ENCODE measurements at places on chromosomes 16 and 17.

DNA sequence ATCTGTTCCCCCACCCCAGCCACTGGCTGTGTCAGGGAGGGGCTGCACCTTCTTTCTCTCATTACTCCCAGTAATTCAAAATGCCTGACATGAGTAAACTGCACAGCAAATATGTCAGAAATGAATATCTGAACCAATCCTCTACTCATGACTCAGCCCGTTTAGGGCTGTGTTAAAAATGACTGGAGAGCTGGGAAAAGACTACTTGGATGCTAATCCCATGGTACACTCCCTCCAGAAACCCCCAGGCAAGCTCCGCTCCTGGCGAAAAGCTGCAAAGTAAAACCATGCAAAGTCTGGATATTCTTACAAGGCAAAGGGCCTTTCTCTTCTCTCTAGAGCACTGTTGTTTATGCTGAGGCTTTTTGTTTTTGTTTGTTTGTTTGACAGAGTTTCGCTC, 448.1 kb upstream of the DYNLRB2 start:
- no peak for DNase-seq

DNA sequence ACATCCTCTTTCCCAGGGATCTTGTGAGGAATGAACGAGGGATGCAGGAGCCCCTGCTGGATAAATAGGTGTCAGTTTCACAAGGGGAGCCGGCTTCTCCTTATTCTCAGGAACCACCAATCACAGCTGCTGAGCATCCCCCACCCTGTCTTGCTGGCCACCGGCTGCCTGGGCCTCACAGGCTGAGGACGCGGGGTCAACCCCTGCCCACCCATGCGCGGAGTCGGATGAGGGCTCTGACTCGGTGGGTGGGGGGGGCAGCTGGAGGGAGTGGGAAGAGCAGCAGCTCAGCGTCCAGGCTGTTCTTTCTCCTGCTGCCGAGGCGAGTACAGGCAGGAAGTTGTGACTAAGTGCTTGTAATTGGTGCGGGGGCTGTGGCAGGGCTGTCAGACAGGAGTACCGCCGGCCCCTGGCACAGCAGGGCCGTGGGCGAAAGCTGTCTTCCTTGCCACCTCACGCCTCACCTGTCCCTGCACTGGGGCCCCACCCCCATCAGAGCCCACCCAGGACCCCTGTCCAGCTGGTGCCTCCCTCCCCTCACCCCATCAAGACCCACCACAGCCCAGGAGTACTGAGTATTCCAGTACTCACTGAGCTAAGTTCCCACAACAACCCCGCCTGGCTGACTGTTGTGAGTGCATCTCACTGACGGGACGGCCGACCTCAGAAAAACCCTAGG, 11.0 kb upstream of the DPEP1 start:
- DNase-seq = peak; percentile 42

DNA sequence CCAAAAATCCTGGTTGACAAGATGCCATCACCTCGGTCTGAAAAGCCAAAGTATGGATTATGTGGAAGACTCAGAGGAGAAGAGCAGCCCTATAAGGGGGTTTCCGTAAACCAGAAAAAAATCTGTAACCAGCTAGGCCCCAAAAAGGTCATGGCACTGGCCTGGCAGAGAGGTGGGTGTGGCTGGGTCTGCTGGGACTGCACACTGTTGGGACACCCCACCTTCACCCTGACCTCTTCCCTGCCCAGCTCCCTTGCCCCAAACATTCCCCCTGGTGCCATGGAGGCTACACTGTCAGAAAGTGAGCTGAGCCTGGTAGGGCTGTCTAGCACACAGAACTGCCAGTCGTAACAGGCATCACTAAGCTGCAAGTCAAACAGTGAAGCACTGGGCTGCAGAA, 6.5 kb downstream of the SLC47A2 start:
- no peak for DNase-seq

DNA sequence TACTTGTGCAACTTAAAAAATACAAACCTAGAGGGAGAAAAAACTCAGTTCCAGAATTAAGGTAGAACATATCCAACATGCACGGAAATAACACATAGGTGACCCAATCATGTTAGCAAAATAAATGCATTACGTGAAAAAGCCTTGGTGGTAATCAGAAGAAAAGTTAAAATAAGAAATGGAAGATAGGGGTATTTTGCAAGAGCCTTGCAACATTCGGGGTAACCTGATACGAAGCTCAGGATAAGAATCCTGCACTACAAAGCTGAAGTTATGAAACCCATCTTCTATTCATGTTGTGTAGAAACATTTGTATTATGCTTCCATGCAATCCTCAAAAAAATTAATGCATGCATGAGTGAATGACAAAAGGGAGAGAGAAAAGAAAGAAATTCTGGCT, 33.1 kb downstream of the CHCT1 start:
- peak; percentile 89 for DNase-seq

- DNase-seq = no peak
These were observed 656.2 kb downstream of the KCNJ2 start for GRCh38 chr17:70825321-70826125.

DNA sequence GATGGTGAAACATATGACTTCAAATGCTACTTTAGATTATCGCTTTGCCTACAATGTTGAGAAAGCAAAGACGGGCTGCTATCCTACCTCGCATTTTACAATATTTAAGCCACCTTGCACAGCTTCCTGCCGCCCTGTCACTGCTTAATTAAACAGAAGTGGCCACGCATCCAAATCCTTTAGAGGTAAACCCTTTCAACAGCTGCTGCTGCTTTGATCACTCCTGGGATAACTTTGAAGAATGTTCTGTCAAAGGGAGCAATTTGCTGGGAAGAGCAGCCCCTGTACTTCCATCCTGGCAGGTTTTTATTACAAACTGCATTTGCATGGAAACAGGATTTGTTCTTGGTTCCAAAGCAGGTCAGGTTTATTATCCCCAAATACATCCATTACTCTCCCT, 24.2 kb upstream of the SSTR2 start:
- no peak for DNase-seq

- DNase-seq = no peak
These were observed 26.6 kb downstream of the TMEM238L start for GRCh38 chr17:10777131-10777807.

- no peak for DNase-seq
These were observed 19.9 kb downstream of the TLE7 start for GRCh38 chr16:71421911-71422310.

GRCh38 chr16:72501739-72502593, 330.0 kb upstream of the PMFBP1 start:
- peak; percentile 66 for DNase-seq

GRCh38 chr17:70597774-70598173, 428.4 kb downstream of the KCNJ2 start:
- DNase-seq = no peak

- no peak for DNase-seq
These were observed 114.2 kb downstream of the METRNL start for GRCh38 chr17:83193336-83194185.

- peak; percentile 79 for DNase-seq
These were observed 140.5 kb downstream of the SSH2 start for GRCh38 chr17:29789196-29790170.

- no peak for DNase-seq
These were observed 39.9 kb downstream of the DNAH17 start for GRCh38 chr17:78537217-78537860.

GRCh38 chr17:72254808-72255449, 134.1 kb downstream of the SOX9 start:
- DNase-seq = no peak

- no peak for DNase-seq
These were observed 70.6 kb downstream of the SREBF1 start for GRCh38 chr17:17766077-17766743.

GRCh38 chr16:77675464-77676324, 46.6 kb upstream of the NUDT7 start:
- DNase-seq = peak; percentile 62

DNA sequence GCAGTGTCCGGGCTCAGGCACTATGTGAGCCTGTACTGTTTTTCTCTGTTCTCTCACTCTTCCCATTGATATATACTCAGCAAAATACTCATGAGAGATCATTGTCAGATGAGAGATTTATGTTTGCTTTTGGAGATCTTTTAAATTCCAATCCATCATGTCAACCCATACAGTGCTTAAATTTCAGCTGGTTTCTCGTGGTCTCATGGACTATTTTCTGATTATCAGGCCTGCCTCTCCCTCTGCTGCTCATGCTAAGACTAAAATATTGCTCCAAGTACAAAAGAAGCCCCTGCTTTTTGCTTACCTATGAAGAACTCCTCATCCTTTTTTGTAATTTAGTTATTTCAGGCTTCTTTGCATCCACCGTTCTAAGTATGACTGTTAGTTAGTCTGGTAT, 547.2 kb downstream of the KCNJ2 start:
- no peak for DNase-seq

DNA sequence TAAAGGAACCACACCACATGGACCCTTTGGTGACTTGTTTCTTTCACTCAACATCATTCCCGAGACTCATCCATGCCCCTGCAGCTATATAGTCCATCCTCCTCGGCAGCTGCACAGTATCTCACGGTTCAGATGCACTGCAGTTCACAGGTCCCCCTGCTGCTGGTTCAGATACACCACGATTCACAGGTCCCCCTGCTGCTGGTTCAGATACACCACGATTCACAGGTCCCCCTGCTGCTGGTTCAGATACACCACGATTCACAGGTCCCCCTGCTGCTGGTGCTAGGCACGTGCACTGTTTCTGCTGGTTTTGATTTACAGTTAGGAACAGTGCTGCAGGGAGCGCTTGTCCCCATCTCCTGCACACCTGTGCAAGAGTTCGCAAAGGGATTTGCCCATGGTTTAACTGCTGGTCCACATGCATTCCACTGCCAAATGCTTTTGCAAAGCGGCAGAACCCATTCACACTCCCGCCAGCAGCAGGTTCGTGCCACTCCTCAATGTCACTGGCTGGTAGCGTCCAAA, 3.8 kb downstream of the HSDL1 start:
- no peak for DNase-seq

DNA sequence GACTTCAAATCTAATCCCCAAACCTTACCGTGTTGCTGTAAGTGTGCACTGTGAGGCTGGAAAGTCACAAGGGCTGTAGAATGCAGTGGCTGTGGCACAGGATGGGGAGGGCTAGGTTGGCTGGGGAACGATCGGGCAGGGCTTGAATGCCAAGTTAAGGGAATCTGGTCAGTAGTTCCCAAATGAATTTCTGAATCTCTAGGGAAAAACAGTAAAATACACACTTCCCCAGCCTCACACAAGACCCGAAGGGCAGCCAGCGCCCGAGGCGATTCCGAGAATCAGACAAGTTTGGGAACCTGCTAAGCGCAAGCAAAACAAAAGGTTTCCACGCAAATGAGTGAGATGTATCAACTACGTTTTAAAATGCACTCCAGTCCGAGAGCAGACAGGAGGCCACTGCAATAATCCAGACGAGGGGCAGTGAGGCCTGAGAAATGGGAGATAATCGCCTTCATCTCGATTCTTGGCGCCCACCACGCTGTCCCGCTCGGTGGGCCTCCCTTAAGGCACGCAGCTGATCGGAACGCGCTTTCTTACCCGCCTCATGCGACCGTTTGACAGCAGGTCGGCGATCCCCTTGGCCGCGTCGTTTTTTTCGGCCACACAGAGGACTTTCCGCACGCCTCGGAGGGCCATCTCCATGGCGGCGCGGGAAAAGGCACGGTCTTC, 599 bp downstream of the TOP3A start:
- peak; percentile 21 for DNase-seq

GRCh38 chr16:19003935-19004334, 20.2 kb downstream of the TMC7 start:
- DNase-seq = no peak

- no peak for DNase-seq
These were observed 9.3 kb downstream of the C16orf78 start for GRCh38 chr16:49382916-49383315.

- DNase-seq = no peak
These were observed 4.7 kb upstream of the NLRC5 start for GRCh38 chr16:56984639-56985038.

DNA sequence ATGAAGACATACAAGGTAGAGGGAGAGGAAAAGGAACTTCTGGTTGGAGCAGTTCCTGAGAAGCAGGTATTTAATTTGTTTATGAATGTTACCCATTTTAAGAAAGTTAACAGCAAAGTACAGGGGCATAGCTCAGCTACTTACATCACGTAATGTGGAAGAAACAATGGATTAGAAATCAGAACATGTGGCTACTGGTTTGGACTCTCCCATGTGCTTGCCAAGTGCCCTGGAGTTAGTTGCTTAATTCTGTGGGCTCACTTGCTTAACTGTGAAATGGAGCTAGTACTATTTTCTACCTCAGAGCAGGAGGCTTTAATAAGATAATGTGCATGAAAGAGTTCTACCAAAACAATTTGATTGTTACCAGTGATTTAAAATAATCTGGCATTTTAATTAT, 27.3 kb downstream of the RSPRY1 start:
- peak; percentile 29 for DNase-seq

- DNase-seq = no peak
These were observed 78.8 kb upstream of the FOXF1 start for GRCh38 chr16:86431540-86431939.

DNA sequence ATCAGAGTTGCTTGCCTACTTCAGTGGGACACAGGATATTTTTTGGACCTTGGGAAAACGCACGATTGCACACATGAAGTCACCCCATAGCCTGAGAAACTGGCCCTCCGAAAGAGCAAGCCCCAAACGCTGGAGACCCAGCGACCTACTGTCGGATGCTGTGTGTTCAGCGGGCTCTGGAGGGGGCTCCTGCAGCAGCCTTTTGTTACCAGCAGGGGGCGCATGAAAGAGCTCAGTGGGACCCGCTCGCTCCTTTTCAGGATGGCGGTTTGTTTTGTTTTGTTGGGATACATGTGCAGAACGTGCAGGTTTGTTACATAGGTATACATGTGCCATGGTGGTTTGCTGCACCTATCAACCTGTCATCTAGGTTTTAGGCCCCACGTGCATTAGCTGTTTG, 28.4 kb downstream of the MYH3 start:
- no peak for DNase-seq

- DNase-seq = peak; percentile 50
These were observed 13.3 kb downstream of the SLC16A3 start for GRCh38 chr17:82241926-82242697.

DNA sequence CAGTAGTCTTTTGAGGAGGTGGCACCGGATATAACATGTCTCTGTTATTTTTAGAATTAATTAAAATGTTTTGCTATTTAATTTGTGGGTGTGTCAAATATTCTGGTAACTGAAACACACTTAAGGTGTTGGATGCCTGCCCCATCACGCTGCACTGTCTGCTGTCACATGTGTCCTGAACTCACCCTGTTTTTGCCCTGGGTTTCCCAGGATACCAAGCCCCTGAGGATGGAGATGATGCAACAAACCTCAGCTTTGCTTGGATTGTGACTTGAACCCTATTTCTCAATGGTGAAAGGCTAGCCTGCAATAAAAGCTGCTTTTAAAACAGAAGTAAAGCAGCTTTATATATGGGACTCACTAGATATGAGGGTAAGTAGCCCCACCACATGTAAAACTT, 11.5 kb upstream of the DUSP14 start:
- peak; percentile 94 for DNase-seq

DNA sequence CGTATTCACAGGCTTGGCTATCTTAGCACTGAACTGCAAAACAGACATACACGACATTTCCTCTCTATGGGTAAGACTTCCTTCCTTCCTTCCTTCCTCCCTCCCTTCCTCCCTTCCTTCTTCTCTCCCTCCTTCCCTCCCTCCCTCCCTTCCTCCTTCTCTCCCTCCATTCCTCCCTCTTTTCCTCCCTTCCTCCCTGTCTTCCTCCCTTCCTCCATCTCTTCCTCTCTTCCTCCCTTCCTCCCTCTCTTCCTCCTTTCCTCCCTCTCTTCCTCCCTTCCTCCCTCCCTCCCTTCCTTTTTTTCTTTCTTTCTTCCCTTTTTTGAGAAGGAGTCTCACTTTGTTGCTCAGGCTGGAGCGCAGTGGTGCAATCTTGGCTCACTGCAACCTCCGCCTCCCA, 22.4 kb upstream of the SHISA9 start:
- DNase-seq = no peak

All from fibroblast of gingiva (primary cell).